ENCODE measurements at places on chromosomes 16 and 17. TPM values are rescaled to one million over a fixed set of nuclear protein-coding genes. Genes with fewer than 3 reads are reported as not detected.
A peak's percentile ranks its signal among the peaks of the same experiment; 100 is the strongest.

Gene KRT20
- total RNA-seq, result not detected

- H3K27ac ChIP-seq, result peak overlapping the region; percentile 42
- H3K4me3 ChIP-seq, result no peak overlapping the region
- peaks cover 22% of the 10 kb centered on the region for H3K4me1 ChIP-seq
- H3K36me3 ChIP-seq, result no peaks in the 10 kb centered on the region
- H3K27me3 ChIP-seq, result peaks cover 4% of the 10 kb centered on the region
- DNase-seq, result peak; percentile 75
Measured at GRCh38 chr17:58421711-58422110, 4.4 kb upstream of the RNF43 start.

Gene TPSD1
- not detected for total RNA-seq

DNA sequence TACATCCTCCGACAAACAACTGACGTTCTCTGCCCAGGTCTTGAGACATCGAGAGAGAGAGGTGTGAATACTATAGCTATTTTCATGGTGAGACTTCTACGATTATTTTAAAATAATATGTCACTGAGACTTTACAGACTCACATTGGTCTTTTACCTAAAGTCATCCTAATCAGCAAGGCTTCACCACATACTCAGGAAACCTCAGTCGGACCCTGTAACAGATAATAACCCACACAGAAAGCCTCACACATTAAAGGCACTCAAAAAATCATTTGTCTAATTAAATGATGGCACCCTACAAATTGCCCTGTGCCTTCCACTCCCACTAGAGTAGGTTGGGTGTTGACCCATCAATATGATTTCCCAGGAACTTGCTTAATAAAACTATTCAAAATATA lies 19.8 kb upstream of the SLC39A11 start:
- no peak overlapping the region for H3K4me3 ChIP-seq
- H3K27ac ChIP-seq, result no peak overlapping the region
- no peaks in the 10 kb centered on the region for H3K4me1 ChIP-seq
- no peak for DNase-seq

DNA sequence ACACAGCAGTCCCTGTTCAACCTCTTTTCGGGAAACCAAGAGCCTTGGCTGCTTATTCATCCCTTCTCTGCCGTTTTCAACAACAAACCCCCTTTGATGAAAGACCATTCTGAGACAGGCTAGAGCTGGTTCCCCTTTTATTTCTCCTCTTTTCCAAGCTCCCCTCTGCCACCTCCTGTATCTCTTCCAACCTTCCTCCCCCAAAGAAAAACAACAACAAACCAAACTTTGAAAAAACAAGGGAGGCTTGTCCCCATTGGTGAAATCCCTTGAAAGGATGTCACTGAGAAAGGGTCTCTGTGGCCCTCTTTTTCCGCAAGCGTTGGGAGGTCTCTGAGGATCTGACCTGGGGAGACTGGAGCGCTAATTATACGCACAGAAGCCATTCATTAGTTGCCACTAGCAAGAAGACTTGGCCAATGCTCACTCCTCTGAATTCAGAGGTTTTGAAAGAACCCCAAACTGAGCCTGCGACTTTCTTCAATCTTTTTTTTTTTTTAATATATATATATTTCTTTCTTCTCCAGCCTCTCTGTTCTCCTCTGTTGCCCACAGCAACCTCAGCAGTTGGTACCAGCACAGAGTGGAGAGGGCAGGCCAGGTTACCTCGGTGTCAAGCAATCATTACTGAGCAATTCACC lies 101.4 kb downstream of the PITPNC1 start:
- no peak for DNase-seq
- H3K4me3 ChIP-seq, result no peak overlapping the region
- no peaks in the 10 kb centered on the region for H3K36me3 ChIP-seq
- H3K4me1 ChIP-seq, result peaks cover 34% of the 10 kb centered on the region
- H3K27ac ChIP-seq, result peak overlapping the region; percentile 60
